AG09309 (cell line): ENCODE measurements at places on chromosomes 1 and 21.
A peak's percentile ranks its signal among the peaks of the same experiment; 100 is the strongest.

DNA sequence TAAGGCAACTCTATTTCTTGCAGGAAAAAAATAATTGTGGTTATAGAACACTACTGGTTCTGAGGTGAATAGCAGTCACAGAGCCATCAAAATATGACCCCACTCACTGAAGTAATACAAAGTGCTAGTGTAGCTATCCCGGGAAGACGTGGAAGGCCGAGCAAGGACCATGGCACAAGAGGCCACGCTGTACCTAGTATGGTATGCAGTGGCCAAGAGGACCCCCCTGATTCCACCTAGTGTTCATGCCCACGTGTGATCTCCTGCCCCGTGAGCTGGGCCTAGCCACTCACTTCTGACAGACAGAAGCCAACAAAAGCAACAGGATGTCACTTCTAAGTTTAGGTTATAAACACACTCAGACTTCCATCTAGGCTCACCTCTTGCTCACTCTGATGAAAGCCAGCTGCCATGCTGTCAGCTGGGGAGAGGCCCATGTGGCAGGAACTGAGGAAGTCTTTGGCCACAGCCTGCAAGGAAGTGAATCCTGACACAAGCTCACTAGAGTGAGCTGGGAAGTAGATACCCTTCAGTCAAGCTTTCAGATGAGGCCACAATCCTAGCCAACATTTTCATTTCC, 21.7 kb upstream of the LSS start:
- no peak for DNase-seq

DNA sequence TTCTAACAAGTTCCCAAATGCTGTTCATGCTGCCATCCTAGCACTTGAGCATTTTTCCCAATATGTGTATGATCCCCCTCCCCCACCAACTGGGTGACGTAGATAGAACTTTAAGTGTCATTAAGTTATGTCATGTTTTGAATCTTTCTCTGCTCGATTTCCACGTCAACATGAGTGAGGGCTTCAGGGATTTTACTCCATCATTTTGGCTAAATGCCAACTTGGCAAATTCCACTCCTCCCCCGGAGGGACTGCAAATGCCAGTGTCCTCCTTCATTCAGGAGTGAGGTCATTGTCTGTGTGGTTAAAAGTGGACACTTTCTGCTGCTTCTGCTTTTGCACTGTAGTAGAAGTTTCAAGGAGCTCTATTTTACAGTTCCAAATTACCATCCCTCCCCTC, 201.7 kb downstream of the FGGY start:
- no peak for DNase-seq

- DNase-seq = no peak
Measured at GRCh38 chr21:17428484-17428869, 84.4 kb upstream of the CXADR start.

- DNase-seq = no peak
Measured at GRCh38 chr21:26168371-26168770, 2.2 kb downstream of the APP start.

- no peak for DNase-seq
Measured at GRCh38 chr1:163745204-163745603, 423.4 kb downstream of the NUF2 start.

DNA sequence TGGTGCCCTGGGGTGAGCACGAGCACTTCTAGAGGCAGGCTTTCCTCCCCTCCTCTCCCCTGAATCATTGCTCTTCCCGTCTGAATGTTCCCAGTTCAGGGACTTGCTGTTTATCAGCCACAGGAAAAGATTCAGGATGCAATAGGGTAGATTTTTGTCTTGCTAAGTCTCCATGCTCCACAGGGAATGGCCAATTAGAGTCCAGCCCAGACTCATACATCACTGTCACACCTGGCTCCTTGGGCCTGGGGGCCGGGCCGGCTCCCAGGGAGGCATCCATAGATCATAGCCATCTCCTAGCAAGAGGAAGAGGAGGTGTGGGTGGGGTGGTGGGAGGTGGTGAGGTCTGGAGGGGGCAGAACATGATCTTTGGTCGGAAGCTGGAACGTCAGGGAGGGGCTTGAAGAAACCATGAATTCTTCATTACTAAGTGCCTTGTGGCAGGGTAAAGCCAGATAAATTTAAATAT, 83.4 kb downstream of the LRRN2 start:
- DNase-seq = no peak

DNA sequence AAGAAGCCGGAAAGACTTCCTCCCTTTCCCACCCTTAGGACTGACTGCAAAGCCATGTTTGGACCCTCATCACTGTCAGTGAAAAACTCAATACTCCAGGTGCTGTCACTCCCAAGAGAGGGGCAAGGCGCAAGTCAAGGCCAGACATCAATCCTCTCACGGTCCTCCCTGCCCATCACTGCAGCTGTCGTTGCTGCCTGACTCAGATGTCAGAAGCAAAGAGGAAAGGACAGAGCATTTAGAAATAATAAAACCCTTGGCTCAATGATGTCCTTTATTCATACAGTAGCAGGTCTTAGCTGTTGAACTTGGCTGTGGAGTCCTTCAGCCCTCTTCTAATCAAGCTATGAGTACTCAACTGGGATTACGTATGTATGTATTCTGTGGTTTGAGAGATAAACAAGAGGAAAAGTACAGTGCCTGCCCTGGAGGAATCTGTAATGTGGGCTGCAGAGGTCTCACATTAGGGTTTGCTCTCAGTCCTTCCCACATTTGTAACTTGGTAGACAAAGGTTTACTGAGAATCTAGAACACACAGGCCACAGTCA, 13.5 kb downstream of the SUSD4 start:
- DNase-seq = no peak

- no peak for DNase-seq
Measured at GRCh38 chr1:17145648-17146047, 26.4 kb upstream of the PADI2 start.

DNA sequence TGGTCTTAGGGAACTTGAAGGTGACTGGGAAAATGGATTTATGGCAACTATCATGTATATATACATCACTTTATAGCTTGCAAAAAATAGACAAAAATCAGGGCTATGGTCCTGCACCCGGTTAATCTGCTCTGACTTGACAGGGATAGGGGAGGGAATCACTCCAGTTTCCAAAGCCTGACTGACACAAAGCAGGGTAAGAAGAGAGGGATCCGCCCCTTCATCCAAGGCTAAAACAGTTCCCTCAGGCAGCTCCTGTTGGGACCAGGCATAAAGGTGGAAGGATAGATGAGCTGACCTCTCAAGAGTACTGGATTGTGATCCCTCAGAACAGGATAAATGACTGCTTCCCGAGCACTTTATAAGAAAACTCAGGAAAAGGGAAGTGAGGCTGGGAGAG, 1.4 kb downstream of the PBXIP1 start:
- no peak for DNase-seq

- DNase-seq = no peak
Measured at GRCh38 chr1:89611721-89612120, 21.2 kb upstream of the LRRC8C start.

GRCh38 chr1:147791876-147792275, 31.5 kb upstream of the GJA5 start:
- no peak for DNase-seq

DNA sequence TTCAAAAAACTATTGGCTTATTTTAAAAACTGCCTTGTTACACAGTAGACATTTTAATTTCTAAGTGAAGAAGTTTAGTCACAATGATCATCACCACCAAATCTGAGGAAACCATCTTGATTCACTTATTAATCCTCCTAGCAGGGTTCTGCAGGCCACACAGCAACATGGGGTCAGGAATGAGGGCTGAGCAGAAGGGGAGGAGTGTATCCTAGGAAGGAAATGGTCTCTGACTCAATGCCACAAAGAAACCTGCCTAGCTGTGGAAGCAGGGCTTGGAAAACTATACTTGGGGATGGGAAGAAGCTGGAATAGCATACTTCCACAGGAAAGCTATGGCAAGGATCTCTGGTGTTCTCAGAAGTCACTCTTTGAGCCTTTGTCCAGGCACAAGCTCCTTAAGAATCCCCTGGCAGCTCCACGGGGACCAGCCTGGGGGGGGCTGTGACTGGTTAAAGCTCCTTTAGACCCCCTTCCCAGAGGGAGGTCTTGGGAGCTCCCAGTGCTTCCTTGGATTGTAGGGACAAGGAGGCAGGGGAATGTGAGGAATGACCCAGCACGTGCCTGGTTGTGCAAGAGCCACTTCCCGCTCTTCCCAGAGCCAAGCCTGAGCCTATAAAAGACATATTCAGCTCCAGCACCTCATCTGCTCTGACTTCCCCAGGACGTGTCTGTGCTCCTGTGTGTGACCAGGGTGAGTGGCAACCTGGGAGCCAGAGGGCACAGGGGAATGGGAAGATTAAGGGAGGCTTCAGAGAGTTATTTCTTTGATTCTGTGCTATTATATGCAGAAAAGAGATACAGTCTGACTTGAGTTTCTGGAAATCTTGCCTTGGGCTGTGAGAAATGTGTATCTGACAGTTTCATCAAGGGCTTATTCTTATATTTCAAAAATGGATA, at the start of gene LCE2A:
Gene LCE2A (plus strand): TSS at position 645 of the 900 bp plus-strand sequence. CDS start 557 bp downstream, outside the sequence.
- no peak for DNase-seq

- DNase-seq = no peak
Measured at GRCh38 chr1:34787461-34788420, 5.1 kb upstream of the GJA4 start.

GRCh38 chr21:32813265-32813903, 41.8 kb upstream of the PAXBP1 start:
- no peak for DNase-seq

DNA sequence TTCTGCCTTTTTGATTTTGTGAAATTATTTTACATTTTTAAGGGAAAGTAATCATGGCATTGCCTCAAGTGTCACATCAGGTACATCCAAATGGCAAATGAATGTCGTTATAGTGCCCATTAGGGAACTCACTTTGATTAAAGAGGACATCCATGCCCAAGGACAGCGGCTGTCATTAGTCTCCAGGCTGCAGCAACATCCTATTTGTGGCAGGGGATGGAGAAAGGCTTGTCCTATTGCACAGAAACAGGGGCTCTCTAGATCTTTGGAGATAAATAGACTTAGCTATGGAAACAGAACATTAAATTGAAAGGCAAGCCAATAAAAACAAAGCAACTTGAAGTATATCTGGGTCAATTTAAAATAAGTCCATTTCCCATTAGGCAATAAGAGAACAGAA, 439.3 kb downstream of the NEGR1 start:
- no peak for DNase-seq

- DNase-seq = no peak
Measured at GRCh38 chr1:74053407-74053806, 144.6 kb downstream of the LRRIQ3 start.

DNA sequence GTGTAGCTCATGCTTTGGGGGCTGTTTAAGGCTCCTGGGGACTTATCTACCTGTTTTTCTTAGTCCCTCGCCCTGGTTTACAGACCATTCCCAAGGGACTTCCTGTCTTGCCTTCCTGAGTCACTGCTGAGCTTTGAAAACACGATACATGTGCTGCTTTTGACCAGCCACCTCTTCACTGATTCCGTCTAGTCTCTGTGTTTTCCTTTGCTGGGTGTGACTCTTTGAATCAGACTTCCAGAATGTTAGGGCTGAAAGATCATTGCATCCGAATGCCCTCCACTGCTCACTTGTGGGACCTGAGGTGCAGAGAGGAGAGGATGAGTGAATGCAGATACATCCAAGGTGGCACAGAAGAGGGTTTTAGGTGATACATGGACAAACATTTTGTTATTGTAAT, 35.4 kb upstream of the CITED4 start:
- DNase-seq = no peak

GRCh38 chr1:185934476-185935189, 200.4 kb downstream of the HMCN1 start:
- DNase-seq = peak; percentile 68

- peak; percentile 90 for DNase-seq
Measured at GRCh38 chr1:161132410-161133219, at the start of gene DEDD. Gene DEDD, minus strand, starts transcription at chr1:161132667. Its CDS starts 8,205 bp downstream, at chr1:161124462.

DNA sequence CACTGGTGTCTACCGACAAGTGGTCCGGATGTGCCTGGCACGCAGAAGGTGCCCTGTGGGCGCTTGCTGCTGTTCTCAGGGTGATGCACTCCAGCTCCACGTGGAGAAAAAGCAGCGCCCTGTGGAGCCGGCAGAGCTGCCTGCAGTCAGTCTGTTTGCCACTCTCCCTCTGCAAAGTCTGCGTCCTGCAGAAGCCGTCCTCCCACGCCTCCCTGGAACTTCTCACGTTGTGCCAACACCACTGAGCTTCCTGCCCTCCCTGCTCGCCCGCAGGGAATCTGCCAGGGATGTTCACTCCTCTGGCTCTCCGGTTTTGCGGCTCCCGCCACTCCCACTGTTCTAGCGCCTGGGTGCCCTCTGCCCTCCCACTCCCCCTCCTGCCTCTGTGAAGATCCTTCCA, 19.8 kb upstream of the UBXN10 start:
- no peak for DNase-seq
